Effector memory CD8-positive, alpha-beta T cell (primary cell): ENCODE measurements at places on chromosomes 16 and 17.

DNA sequence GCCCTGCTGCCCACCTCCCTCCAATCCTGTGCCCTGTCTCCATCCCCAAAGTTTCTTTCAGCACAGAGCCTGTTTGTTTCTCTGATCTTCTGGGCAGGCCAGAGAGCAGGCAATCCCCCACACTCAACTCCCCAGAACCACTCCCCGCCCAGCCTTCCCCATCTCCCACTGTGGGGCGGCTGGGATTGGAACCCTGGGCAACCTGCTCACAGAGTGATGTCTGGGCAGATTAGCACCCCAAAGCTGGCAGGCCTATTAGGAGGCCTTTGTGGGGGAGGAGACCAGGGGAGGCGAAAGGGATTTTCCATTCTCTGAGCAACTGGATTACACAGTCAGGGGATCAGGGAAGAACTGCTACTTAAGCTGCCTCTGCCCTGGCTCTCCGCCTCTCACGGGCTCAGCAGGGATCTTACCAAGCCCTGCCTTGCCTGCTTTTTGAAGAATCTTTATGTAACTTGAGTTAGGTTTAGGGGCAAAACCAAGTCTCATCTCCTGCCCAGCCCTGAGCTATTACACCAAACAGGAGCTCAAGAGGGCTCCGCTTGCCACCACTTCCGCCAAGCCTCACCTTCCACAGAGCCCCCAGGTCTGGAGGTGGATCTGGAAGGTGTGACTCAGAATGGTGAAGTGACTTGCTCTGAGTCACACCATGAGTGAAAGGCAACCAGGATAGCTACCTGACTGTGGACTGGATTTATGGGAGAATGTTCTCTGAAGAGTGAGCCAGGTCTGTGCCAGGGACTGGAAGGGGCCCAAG is 16.0 kb upstream of the LHX1 start:
- no peak for DNase-seq

- DNase-seq, result no peak
These were observed 169.8 kb downstream of the WWOX start for GRCh38 chr16:78269256-78269655.

GRCh38 chr16:7246578-7246977 is 86.1 kb upstream of the RBFOX1 start:
- DNase-seq, result no peak

DNA sequence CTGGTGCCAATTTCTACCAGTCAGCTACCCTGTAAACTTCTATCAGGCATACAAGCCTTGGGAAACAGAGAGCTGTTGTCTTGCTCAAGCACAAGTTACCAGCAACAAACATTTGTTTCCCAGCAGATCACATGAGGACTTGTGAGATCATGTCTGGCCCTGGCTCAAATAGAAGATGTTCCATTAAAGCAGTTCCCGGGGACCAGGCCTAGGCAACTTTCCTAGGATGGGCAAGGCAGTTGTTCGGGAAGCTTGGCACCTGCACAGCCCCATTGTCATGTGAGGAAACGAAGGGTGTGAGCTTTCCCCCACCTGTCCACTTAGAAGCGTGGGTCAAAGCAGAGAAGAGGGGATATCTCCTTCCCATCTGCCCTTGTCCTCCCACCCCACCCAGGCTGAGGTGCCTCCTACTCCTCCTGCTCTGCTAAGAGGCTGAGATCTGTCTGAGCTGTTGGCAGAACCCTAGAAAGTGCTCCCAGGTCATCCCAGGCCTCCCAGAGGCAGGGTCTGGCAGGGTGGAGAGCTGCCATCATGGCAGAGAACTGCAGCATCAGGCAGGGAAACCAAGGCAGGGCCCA is 11.2 kb upstream of the SLC47A2 start:
- no peak for DNase-seq

DNA sequence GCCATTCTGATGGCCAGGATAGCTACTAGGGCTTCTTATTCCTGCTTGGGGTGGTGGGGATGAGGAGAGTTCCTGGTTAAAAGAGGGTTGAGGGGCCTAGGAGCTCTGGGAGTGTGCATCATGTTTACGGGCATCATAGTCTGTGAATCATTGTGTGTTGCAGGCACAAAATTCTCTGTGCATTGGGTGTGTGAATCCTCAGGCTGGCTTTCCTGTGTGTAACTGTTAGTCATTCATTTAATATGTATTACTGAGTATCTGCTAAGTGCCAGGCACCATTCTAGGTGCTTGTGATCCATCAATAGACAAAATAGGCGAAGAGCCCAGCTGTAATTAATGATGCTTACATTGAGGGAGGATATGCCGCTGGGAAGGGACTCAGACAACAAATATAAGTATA is 5.8 kb downstream of the PPY start:
- no peak for DNase-seq

GRCh38 chr16:3065742-3066439 is 451 bp downstream of the IL32 start:
- DNase-seq, result no peak

GRCh38 chr17:47376247-47376646 is 52.5 kb downstream of the EFCAB13 start:
- no peak for DNase-seq

GRCh38 chr16:9787717-9788116 is 394.5 kb downstream of the GRIN2A start:
- DNase-seq, result no peak

GRCh38 chr16:56233795-56234566 is 42.7 kb downstream of the GNAO1 start:
- DNase-seq, result no peak

DNA sequence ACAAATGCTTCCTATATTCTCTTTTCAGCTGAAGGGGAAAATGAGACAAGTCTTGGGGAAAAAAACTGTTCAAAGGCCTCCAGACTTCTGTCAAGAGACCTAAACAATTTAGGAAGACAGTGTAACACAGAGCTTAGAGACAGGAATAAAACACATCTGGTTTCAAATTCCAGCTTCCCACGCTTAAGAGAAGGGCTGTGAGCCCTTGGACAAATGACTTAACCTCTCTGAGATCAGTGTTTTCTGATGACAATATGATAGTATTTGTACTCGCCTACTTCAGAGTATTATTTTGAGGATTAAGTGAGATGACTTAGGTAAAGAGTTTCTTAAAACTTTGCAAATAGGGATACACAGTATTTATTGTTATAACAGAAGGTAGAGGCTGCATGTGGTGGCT is 29.5 kb downstream of the SMURF2 start:
- no peak for DNase-seq

DNA sequence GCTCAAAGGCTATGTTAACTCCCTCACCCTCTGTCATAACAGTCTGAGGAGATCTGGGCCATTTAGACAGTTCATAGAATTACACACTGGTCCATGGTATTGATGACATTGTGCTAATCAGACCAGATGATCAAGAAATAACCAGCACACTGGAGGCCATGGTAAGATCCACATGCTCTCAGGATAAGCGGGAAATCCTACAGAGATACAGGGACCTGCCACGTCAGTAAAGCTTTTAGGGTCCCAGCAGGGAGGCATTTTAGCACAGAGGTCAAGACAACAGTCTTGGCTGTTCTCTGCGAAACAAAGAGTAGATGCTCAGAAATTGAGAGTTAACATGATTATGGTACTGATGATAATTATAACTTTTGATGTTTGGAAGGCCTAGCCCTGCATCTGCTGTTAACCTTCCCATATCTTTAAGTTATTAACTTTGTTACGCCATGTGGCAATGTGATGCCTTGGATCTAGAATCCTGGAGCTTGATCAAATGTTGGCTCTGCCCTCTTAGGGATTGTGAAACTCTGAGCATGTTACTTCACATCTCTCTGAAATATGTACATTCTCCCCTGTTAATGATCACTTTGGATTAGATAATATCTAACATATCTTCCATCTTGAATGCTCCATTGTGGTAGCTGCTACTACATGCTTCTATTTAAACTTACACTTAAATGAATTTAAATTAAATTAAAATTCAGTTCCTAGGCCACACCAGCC is 172.0 kb upstream of the SOX9 start:
- DNase-seq, result no peak

- no peak for DNase-seq
These were observed 108.4 kb downstream of the OR1D5 start for GRCh38 chr17:2954898-2955445.

DNA sequence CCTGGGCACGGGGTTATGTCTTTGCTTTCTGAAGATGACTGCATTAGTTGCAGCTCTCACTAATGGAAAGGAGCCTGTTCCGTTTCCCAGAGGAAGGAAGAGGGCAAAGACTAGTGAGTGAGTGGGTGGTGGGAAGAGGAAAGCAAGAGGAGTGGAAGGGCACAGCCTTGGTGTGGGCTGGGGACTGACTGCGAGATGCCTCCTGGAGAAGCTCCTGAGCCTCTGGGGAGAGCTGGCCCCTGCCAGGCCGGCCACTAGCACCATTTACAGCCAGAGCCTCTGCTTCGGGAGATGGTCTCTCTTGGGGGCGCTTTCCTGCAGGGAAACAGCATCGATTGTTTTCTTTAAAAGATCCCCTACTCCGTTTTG is 825 bp upstream of the RHBDL3 start:
- DNase-seq, result no peak

GRCh38 chr17:4600563-4600962 is 16.2 kb downstream of the SMTNL2 start:
- DNase-seq, result no peak
